ENCODE measurements at places on chromosomes 5 and 9.

GRCh38 chr9:88437210-88438146 is 49.2 kb downstream of the SPIN1 start:
- no peak for DNase-seq

- DNase-seq, result no peak
Measured at GRCh38 chr9:113416149-113416721, 5.7 kb downstream of the C9orf43 start.

DNA sequence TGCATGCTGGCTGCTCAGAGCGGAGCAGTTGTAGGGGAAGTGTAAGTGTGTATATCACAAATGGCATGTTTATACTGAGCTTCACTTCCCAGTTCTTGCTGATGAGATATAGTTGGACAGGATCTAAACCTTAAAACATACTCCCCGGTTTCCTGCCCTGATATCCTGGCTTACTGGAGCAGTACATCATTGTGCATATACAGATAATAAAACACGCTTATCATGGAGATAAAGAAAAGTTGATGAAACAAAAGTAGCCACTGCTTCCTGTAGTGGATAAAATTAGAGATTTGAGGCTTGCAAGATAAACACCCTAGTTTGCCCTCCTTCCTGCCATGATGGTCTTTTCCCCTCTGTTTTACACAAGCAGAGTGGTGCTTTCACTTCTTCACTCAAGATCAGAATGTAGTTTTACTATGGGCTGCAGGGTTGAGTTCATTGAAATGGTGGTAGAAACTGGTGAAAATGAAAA is 15.0 kb downstream of the NPR3 start:
- DNase-seq, result no peak

GRCh38 chr5:91457681-91458058 is 74.6 kb upstream of the ARRDC3 start:
- DNase-seq, result no peak

DNA sequence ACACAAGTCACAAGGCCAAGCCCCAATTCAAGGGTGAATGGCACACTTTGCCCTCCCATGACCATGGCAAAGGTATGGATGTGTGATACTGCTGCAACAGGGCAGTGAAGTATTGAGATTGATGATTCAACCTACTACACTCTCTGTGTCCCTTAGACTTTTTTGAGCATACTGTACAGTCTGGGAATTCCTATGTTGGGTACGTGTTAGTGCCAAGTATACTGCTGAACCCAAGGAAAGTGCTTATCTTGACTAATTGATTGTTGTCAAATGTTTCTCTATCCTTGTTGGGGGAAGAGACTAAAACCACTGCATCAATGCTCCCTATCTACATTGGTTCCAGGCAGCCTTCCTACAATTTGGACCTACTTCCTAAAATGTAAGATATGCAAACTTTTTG is 93.7 kb downstream of the NDFIP1 start:
- no peak for DNase-seq

DNA sequence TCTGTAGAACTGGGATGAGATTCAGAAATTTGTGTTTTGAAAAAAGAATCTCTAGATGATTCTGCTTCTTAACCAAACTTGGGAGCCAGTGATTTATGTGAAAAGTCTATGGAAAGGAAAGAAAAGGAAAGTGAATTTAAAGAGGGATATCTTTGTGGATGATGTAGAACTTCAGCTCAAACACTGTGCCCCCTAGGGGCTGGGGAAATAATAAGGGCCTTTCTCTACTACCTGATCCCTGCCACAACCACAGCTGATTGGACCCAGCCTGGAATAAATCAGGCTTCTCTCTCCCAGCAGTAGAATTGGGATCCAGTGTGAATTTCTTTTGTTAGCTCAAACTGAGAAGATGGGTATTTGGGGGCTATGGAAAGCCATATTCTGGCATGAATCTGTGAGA is 155.0 kb downstream of the PRELID2 start:
- DNase-seq, result no peak

DNA sequence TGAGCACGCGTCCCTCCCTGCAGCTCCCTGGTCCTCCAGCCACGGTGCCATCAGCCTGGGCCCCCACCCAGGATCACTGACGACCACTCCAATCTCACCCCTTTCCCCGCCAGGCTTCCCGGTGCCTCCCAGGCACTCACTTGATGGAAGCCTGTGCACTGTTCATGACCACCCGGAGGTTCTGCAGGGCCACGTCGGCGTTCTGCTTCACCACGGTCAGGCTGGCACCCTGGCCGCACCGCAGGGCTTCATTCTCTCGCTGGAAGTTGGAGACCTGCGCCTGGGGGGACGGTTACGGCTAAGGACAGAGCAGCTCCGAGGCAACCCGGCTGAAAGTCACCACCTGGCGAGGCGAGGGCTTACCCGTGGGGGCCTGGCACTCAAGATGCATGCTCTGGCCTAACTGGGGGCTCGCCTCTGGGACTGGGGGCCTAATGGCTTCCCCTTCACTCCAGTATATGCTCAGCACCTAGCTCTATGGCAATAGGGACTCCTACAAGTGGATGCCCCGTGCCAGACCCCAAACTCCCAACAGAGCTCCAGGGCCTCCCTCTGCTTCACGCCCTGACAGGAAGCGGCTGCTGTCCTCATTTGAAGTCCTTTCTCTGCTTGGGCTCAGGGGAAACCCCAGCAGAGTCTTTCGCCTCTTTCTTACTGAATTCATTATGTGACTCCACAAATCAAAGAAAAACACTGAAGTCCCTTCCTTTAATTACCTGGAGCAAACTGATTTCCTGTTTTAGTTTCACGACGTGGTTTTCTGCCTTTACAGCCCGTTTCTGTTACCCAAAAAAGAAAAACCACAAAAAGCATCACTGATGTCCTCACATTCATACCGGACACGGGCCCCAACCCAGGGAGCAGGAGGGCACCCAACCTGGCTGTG is 4.2 kb upstream of the SNAPC4 start:
- DNase-seq, result no peak
